Naive thymus-derived CD8-positive, alpha-beta T cell (primary cell): ENCODE measurements at places on chromosomes 7 and 10.

- no peak for DNase-seq
Measured at GRCh38 chr10:7515439-7515838, 104.6 kb upstream of the SFMBT2 start.

DNA sequence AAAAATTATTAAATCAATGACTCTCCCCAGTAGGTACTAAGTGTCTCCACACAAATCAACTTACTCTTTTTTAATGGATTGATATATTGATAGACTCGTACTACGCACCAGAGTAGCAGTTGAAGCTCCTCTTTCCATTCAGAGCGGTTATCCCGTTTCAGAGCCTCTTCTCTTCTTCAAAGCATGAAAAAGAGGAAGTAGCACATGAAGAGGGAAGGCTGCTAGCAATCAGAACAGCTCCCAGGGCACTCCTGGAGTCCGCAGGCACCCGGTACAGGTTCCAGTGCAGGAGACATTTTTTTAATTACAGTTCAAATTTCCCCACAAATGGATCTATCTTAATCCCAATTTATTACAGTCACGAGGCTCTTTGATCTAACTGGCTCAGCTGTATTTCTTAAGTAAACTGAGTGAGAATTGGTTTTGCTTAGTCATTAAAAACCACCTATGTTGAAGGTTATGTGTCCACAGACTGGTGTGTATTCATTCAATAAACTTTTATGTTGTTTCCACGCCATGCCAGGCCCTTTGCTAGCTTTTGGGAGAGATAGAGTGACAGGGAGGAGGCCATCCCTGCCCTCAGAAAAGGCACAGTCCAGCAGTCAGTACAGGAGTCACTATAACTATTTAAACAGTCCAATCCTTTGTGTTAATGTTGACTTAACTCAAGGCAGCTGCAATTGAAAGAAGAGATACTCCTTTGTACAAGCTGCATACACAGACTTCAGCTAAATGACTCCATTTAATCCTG, 32.1 kb upstream of the CALN1 start:
- DNase-seq, result no peak

DNA sequence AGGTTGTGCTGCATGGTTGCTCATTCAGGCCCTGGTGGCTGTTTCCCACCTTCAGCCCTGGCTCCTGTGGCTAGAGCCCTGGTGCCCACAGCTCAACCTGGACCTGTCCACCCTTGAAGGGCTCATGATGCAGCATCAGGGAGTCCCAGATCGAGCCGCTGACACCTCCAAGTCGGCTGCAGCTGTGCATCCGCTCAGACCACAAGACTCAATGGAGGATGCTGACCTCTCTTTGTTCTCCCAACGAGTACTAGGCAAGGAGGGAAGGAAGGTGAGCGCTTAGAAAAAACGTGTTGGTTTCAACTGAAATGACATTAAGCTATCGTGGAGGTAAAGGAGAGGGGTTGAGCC, 9.5 kb upstream of the C10orf95 start:
- DNase-seq, result no peak

- no peak for DNase-seq
Measured at GRCh38 chr10:101875068-101875688, 31.6 kb upstream of the KCNIP2 start.

DNA sequence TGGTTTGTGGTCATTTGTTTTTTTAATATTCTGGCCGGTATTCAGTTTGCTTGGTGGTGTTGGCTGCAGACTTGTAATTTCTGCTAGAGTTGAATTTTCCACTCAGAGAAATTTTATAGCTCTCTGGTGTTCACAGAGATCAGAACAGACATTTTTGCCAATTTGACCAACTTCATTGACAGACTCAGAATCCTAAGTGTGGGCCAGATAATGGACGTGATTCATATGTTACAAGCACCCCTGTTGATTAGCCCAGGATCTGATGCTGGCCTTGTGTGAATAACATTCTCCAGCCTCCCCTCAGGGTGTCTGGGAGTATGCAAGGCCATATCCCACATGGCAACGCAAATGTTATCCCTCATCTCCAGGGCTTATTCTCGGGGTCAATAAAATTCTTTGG, 283.8 kb downstream of the C7orf25 start:
- DNase-seq, result no peak

DNA sequence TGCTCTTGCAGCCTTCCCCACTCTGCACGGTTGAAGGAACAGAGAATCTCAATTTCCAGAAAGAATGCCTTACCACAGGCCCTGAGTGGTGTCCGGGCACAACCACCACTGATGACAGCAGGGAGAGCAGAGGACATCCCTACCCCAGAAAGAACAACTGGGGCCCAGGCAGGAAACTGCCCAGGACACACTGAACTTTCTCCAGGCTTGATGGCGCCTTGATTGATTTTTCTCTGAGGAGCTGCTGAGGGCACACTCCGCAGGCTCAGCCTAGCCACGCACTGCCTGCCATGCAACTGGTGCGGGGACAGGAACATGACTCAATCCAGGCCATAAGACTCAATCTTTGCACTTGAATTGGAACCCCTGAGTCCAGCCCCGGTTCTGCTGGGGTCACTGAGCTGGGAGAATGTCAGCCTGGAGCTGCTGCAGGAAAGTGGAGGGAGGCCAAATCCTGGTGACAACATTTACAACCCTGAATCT, 5.9 kb downstream of the AKR1B1 start:
- no peak for DNase-seq

DNA sequence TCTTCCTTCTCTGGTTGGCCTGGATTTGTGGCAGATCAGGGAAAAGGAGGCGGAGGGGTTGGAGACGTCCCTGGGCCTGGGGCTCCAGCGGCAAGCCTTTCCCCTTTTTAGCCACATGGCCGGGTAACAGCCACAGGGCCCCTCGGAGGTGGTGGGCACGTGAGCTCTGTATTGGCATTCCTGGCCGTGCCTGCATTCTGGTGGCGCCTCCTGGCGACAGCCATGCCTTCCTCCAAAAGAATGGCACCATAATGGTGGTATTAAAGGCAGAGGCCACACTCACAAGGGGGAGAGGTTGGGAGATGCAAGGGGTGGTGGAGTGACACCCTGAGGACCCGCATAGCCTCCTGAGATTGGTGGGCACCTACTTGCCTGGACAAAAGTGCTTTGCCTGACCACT, 3.0 kb upstream of the AQP1 start:
- DNase-seq, result no peak

DNA sequence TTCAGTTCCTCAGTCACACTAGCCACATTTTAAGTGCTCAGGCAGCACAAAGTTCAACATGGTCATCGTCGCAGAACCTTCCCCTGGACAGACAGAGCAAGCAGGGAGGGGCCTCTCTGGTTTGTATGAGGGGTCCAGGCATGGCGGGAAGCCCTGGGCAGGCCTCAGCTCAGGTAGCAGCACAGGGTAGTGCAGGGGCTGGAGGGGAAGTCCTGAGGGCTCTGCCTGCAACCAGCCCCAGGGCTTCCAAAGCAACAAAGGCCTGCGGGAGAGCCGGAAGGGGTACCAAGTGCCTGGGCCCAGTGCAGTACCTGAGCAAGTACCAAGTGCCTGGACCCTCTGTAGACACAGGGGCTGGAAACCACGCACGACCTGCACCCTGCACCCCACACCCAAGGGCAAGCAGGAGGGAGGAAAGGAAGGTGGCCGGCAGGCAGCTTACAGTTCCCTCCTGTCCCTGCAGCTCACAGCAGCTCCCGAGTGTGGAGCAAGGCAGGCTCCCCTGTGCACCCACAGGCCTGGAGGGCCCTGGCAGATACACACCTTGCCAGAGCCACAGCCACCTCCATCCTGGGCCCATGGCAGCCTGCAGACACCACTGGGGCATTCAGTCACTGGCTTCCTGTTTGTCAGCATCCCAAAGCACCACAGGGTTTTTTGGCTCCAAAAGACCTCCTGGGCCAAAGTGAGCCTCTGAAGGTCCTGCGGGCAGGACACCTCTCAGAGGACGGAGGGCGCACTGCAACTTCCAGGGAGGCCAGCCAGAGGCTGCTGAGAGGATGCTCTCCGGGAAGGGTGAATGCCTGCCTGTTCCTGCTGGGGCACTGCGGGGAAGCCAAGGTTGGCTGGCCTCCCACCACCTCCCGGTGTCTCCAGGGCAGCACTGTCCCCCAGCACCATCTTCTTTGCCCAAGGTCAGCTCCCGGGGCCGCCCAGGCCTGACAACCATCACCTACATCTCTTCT, 6.5 kb upstream of the RET start:
- DNase-seq, result no peak

DNA sequence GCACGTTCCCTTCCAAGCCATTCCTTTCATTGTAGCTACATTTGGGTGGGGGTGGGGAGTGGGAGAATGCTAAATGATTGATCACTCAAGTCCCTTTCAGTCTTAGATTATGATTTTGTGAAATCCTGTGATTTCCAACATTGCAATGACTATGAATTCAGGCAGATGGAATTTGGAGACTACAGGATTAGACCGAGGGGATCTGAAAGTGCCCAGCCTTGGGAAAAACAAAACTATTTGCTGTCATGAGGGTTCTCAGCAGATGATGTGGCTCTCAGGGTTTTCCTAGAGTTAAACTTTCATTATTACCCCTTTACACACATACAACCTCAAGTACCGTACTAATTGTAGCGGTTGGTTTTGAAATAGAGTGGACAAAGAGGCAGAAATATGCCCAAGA, 4.7 kb downstream of the MACROH2A2 start:
- DNase-seq, result no peak

- no peak for DNase-seq
Measured at GRCh38 chr7:39212876-39213275, 235.2 kb downstream of the POU6F2 start.

DNA sequence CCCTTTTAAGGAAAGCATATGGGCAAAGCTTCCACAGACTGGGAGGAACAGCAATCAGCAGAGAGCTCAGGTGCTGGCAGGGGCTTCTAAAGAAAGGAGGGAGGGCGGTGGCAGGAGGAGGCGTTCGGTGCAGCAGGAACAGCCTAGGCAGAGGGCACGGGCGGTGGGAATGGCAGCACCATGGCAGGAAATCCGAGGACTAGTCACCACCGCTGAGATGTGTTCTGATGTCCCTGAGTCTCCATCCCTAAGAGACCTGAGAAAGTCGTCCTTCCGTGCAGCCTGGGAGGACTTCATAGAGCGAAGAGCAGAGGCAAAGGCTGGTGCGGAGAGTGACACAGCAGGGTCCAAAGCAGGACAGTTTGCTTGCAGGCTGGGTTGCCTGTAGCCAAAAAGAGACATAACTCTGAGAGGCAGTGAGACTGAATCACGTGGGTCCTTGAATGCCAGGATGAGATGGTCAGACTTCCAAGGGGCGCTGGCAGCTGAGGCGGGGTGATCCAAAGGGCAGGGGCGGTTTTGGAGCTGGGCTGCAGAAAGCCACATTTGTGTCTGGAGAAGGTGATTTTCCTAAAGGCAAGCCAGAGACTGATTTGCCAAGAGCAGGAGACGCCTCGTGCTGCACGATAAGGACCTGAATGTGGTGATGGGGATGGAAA, 35.8 kb upstream of the GRID1 start:
- no peak for DNase-seq

- DNase-seq, result no peak
Measured at GRCh38 chr7:56097700-56098099, 4.9 kb upstream of the PHKG1 start.

GRCh38 chr7:51611937-51612336, 295.3 kb upstream of the COBL start:
- DNase-seq, result no peak

GRCh38 chr7:135242096-135242684, 8.6 kb downstream of the STRA8 start:
- DNase-seq, result no peak

GRCh38 chr7:96996111-96996957, 9.0 kb upstream of the DLX6 start:
- DNase-seq, result no peak

DNA sequence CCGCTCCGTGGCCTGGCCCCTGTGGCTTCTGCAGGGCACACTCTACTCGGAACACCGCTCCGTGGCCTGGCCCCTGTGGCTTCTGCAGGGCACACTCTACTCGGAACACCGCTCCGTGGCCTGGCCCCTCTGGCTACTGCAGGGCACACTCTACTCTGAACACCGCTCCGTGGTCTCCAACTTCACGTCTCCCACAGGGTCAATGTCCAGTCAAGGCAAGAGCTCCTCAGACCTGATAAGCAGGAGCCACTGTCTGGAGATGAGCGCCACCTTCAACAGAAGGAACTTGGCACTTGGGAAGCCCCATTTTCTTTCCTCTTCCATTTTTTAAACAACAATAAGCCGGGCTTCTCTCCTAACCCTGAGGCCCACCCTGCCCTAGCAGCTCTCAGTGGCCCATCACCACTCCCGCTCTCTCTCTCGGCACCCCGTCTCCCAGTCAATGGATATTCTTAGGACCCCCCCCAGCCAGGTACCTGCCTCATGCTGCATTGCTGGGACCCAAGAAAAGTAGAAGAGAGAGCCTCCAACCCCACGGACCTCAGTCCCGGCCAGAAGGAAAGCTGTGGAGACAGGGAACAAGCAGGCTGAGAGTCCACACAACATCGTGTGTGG, 56.3 kb downstream of the PRKAG2 start:
- DNase-seq, result no peak

DNA sequence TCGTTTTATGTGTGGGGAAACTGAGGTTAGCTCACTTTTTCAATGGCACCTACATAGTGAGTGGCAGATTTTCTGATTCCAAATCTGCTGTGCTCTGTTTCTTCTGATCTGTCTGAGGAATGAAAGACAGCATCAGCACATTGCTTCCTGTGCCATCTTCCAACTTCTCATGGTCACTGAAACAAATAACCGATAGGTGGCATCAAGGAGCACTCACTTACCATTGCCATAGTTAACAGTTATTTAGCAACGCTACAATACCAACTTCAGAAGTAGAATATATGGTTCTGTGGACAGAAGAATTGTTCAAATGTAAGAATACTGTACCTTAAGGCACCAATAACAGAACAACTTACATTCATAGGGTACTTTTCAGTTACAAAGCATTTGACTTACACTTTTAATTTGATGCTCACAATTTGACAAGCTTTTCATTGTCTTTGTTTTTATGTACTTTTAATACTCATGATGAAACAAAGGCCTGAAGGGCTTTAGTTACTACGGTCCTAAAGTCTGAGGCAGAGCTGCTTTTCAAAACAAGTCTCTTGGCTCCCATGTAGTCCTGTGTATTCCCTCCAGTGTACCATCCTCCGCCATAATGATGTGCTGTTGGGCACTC, 228.9 kb upstream of the TCF7L2 start:
- DNase-seq, result no peak

DNA sequence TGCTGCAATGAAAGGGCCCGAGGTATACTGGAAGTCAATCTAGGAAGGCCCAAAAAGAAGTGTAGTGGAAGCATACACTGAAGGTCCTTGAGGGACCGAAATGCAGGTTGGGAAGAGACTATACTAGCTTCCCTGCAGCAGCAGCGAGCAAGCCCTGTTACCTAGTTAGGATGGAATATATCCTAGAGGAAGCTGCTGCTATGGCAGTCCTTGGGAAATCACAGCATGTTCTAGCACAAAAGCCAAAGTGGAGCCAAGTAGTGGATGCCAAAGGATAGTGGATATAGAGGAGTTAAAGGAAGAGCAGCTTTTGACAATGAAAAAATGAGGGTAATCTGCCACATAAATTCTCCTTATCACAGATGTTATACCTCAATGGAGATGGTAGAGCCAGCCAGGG, 123.8 kb upstream of the STARD3NL start:
- no peak for DNase-seq

GRCh38 chr10:69869291-69869961, 67.7 kb downstream of the COL13A1 start:
- no peak for DNase-seq

- DNase-seq, result no peak
Measured at GRCh38 chr7:64868499-64868898, 34.6 kb upstream of the ZNF273 start.
